ENCODE measurements at places on chromosomes 5 and 9.

DNA sequence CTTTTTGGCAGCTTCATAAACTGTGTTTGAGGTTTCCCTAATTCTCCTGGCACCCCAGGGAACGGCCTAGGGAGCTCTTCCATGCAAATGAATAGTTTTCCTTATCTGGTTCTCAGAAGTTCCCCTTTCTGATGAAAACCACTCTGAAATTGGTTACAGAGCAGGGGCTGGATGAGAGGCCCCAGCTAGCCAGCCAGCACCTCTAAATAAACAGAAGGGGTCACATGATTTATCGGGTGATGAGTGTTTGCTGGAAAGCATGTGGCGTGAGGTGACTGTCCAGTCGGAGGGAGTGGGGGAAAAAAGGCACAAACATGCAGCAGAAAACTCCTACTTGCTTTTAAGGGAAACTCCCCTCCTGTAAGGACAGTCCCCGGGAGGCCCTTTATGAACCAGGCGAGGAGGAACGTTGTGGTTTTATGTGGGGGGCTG, 261.2 kb upstream of the ANKRD55 start:
- H3K4me1 ChIP-seq = peaks cover 18% of the 10 kb centered on the region
- no peak overlapping the region for H3K27ac ChIP-seq
- H3K27me3 ChIP-seq = no peaks in the 10 kb centered on the region
- H3K4me3 ChIP-seq = no peak overlapping the region
- no peak for DNase-seq
- no peaks in the 10 kb centered on the region for H3K36me3 ChIP-seq

- no peak overlapping the region for H3K4me3 ChIP-seq
- no peaks in the 10 kb centered on the region for H3K4me1 ChIP-seq
- no peak overlapping the region for H3K27ac ChIP-seq
Observed at GRCh38 chr5:153792305-153792704, 246.4 kb downstream of the FAM114A2 start.

DNA sequence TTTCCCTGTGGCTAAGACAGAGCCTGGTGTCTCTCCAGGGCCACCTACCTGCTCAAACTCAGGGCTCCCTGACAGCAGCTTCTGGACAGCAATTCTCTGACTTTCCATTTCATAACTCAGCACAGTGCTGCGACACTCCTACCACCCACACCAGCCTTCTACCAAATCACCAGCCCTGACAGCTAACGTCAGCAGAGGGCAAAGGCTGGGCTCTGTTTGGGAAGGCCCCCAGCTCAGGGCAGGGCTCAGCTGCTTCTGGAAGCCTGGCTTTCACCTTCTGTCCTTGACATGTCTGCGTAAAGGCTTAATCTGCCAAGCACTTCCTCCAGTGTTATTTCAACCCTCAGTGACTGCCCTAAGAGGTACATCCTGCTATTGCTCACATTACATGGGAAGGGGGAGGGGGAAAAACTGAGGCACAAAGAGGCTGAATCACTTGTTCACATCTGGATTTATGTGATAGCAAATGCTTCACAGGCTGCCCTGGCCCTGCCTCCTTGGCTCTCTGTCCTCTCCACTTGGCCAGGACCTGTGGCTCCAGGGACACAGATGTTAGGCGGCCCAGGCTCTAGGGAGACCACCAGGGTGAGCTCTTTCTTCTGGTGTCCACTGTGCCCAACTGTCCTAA, 102.5 kb upstream of the PANK3 start:
- H3K4me1 ChIP-seq = peaks cover 12% of the 10 kb centered on the region
- no peak overlapping the region for H3K4me3 ChIP-seq
- no peak overlapping the region for H3K27ac ChIP-seq

- no peak overlapping the region for H3K27ac ChIP-seq
- no peak overlapping the region for H3K4me3 ChIP-seq
- no peak for DNase-seq
Observed at GRCh38 chr5:146041180-146041789, 64.1 kb downstream of the PLAC8L1 start.

DNA sequence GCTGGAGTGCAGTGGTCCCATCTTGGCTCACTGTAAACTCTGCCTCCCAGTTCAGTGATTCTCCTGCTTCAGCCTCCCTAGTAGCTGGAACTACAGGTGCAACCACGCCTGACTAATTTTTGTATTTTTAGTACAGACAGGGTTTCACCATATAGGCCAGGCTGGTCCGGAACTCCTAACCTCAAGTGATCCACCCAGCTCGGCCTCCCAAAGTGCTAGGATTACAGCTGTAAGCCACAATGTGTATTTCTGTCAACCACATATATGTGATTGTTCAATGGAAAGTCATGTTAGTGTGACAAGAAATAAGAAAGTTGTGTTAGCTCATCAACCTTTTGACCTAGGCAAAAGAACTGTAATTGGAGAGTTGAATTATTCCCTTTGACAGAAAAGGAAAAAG, 677.1 kb upstream of the CHD1 start:
- no peaks in the 10 kb centered on the region for H3K36me3 ChIP-seq
- no peaks in the 10 kb centered on the region for H3K4me1 ChIP-seq
- DNase-seq = no peak
- H3K27me3 ChIP-seq = no peaks in the 10 kb centered on the region
- H3K27ac ChIP-seq = no peak overlapping the region

- H3K4me3 ChIP-seq = no peak overlapping the region
- H3K27ac ChIP-seq = no peak overlapping the region
- peaks cover 61% of the 10 kb centered on the region for H3K4me1 ChIP-seq
- H3K36me3 ChIP-seq = no peaks in the 10 kb centered on the region
- no peak for DNase-seq
Observed at GRCh38 chr9:131740898-131741297, 1.0 kb upstream of the RAPGEF1 start.

Data from CD4-positive, alpha-beta T cell (primary cell).